ENCODE measurements at places on chromosomes 4 and X.

DNA sequence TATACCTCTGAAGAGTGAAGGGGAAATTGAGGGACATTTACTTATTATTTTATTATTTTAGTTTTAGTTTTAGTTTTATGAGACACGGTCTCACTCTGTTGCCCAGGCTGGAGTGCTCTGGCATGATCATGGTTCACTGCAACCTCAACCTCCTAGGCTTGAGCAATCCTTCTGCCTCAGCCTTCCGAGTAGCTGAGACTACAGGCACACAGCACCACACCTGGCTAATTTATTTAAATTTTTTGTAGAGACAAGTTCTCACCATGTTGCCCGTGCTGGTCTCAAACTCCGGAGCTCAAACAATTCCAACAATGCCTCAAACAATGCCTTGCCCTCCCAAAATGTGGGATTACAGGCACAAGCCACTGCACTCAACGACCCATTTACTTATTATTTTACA is 68.4 kb upstream of the BMP2K start:
- DNase-seq, result no peak

DNA sequence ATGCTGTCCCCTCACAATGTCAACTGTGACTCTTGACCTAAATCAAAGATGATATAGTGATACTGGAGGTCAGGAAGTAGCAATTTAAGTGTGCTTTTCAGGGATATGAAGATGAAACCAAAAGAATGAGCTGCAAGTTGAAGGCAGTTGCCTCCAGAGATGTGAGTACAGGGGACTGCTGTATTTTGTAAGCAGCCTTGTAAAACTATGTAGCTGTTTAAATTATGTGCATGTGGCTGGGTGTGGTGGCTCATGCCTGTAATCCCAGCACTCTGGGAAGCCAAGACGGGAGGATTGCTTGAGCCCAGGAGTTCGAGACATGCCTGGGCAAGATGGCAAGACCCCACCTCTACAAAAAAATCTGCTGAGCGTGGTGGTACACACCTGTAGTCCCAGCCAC is 15.1 kb upstream of the TNIP2 start:
- DNase-seq, result no peak

- DNase-seq, result no peak
Measured at GRCh38 chr4:74339501-74339900, 25.4 kb upstream of the EREG start.

- DNase-seq, result no peak
Measured at GRCh38 chr4:140739971-140740370, 16.2 kb downstream of the TBC1D9 start.

GRCh38 chr4:62512271-62512670 is 1312.1 kb downstream of the ADGRL3 start:
- DNase-seq, result no peak

- no peak for DNase-seq
Measured at GRCh38 chr4:165970703-165971420, 97.8 kb downstream of the TLL1 start.

DNA sequence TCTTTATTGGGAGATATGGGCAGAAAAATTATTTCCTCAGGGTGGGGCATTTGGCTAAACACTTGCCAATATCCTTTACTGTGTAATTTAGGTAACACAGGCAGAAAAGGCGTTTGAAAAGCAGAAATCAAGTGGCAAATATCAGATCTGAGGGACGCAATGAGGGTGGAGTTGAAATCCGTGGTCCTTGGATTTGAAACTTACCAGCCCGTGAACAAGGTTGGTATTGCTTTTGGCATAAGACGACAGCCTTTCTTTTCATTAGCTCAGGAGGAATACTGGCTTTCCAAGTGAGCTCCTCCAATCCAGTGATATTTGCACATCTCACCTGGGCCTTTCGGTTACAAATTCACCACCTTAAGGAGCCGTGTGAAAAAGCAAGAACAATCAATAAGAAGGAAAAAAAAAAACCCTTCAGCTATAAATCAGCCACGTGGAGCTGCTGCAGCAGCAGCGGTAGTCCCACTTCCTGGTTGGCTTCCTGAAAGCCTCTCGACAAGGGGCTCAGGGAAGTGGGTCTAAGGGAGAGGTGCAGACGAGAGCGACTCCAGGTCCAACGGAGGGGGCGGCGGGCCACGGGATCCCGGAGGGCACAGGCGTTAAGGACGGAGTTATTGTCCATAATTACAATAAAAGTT is 734 bp upstream of the GALNT7 start:
- DNase-seq, result peak; percentile 67

GRCh38 chrX:13994104-13994503 is 35.6 kb downstream of the GEMIN8 start:
- no peak for DNase-seq

DNA sequence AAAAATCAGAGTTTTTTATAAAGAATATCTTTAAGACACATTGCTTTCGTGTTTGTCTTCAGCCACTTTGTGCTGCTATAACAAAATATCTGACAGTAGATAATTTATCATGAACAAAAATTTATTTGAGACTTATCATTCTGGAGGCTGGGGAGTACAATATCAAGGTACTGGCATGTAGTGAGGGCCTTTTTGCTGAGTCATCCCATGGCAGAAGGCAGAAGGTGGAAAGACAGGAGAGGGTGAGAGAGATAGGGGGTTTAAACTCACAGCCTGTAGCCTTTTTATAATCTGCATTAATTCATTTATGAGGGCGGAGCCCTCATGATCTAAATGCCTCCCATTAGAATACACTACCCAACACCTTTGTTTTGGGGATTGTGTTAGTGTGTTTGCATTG is 431.2 kb upstream of the FAM47C start:
- no peak for DNase-seq

GRCh38 chr4:85715991-85716737 is 241.2 kb downstream of the ARHGAP24 start:
- no peak for DNase-seq

DNA sequence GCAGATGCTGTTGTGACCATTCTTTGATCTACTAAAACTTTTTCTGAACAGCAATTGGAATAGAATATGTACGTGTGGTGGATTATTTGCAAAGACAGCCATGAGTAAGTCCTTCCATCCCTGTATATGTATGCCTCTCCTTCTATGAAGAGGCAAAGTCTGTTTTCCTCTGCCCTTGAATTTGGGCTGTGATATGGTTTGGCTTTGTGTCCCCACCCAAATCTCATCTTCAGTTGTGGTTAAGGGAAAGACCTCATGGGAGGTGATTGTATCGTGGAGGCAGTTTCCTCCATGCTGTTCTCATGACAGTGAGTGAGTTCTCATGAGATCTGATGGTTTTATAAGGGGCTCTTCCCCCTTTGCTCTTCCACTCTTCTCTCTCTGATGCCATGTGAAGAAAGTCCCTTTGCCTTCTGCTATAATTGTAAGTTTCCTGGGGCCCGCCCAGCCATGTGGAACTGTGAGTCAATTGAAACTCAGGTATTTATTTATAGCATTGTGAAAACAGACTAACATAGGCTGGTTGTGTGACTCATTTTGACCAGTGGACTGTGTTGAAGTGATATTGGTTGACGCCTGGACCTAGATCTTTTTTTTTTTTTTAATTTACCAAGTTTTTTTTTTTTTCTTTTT is 108.3 kb upstream of the CAMK2D start:
- no peak for DNase-seq

DNA sequence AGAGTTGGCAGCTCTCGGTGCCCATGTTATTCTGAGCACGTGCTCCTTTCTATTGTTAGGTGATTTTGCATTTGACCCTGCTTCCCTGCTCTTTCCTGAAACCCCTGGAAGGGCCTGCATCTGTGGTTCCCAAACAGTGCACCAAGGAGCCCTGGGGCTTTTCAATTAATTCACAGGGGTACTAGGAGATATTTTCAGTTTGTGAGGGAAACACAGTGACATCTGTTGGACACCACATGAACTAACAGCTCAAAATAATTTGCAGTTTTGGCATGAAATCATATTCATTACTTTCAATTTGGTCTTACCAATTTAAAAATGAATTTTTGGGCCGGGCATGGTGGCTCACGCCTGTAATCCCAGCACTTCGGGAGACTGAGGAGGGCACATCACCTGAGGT is 156.6 kb downstream of the GATB start:
- no peak for DNase-seq

GRCh38 chrX:24799078-24799477 is 105.4 kb downstream of the POLA1 start:
- no peak for DNase-seq

DNA sequence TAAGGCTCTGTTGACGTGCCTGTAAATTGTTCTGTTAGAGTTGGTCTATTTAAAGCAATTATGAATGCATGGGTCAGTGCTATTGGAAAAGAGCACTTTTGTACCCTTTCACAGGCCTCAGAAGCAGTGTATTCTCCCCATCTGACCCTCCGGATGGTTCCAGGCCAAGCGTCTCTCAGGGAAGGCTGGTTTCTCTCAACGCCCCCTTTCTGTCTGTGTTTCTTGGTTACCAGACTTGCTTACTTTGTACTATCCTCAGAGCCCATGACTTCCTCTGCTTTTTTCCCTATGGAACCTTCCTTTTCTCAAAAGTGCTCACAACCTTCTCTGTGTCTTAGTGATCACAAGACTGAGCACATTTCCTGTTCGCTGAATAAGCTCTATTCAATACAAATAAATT is 559.3 kb upstream of the ZFP42 start:
- DNase-seq, result no peak

DNA sequence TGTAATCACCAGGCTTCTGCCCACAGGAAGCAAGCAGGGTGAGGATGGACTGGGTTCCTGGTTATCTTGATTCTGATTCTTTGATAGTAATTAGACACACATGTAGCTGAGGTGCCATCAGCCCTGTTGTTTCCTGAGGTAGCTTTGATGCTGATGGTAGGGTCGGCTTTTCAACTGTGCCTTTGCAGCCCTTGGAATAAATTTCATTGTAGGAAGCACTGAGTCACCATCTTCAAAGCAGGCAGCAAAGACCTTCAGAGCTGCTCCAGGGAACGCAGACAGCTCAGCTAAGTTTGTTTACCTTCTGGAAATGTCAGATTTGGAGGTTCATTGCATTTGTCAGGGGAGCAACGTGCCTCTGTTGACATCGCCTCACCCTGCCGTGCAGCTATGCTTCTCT is 135.4 kb downstream of the ASMT start:
- no peak for DNase-seq

- no peak for DNase-seq
Measured at GRCh38 chr4:77927991-77928925, 65.6 kb downstream of the MRPL1 start.

GRCh38 chr4:1232661-1233621 is 16.0 kb downstream of the CTBP1 start:
- DNase-seq, result no peak

DNA sequence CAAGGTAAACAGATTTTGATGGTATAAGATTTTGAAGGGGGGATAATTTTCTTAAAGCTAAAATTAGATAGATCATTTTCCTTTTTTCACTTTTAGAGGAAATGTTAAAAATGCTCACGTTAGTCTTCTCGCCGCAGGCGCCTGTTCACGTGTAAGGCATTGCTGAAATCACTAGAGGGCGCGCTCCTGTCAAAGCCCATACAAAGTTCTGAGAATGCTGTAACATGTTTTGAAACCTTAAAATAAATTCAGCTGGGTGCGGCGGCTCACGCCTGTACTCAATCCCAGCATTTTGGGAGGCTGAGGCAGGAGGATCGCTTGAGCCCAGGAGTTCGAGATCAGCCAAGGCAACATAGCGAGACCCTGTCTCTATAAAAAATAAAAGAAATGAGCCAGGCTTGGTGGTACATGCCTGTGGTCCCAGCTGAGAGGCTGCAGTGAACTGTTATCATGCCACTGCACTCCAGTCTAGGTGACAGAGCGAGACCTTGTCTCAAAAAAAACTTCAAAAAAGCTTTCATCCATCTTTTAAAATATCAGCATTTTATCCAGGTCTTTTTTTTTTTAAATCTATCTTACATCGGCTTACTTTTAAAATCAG is 138.0 kb downstream of the RBMX2 start:
- DNase-seq, result peak; percentile 14

- no peak for DNase-seq
Measured at GRCh38 chr4:146054676-146055075, 116.1 kb upstream of the ZNF827 start.

DNA sequence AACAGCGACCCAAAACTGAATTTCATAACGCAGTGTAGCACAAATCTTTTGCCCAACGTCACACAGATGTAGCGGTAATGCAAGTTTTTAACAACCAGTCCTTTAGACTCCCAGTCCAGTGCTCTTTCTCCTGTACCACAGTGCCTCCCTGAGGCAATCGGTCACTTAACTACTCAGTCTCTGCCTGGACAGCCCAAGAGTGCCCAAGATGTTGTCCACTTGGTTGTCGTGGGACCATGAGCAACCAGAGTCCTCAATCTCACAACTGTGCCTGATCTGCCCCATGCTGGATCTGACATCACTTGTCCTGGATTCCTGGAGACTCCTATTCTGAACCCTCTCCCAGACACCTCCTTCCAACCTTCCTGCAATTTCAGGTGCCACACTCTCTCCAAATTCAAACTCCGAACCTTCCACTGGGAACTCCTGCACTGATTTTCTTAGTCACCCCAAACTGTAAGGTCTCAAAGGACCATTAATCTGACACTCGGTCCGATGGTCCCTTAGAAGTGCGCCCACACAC is 702 bp downstream of the MMGT1 start:
- DNase-seq, result no peak

GRCh38 chr4:102312417-102312816 is 32.9 kb downstream of the SLC39A8 start:
- DNase-seq, result no peak

GRCh38 chr4:2042204-2042946 is 16.8 kb upstream of the NAT8L start:
- no peak for DNase-seq

- DNase-seq, result no peak
Measured at GRCh38 chrX:63754136-63754859, 30.7 kb downstream of the ARHGEF9 start.

GRCh38 chr4:123386609-123387008 is 10.0 kb upstream of the SPRY1 start:
- no peak for DNase-seq

DNA sequence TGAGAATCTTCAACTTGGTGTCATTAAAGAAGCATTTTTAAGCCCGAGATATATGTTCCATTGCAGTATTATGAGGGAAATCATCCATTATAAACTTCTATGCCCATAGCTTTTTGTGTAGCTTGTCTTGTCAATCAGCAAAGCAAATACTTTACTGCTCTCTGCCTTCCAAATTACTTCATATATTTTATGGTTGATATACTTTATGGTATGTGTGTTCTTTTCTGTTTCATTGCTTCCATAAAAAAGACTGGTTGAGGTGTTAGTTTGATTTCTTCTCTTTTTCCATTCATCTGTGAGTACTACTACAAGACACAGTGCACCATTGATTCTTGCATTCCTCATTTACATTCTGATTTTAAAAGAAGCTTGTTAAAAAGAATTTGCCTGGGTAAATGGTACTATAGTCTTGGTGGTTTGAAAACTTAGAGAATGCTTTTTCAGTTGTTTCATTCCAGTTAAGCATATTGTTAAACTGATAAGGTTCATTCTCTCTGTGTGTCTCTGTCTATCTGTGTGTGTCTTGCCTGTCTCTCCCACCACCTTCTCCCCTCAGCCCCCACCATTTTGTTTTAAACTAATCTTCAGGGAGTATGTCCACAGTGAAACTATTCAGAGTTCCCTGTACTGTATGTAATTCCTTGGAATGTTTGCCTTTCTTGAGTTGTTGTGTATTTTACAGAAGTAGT is 27.1 kb downstream of the STAG2 start:
- DNase-seq, result no peak

GRCh38 chrX:69539437-69539836 is 35.3 kb downstream of the NALF2 start:
- DNase-seq, result no peak
